Anterior cingulate cortex (tissue), 58 donors: ENCODE measurements at places on chromosomes 1 and 21.
A peak's percentile ranks its signal among the peaks of the same experiment; 100 is the strongest.

- DNase-seq: no peak
Observed at GRCh38 chr1:171167785-171168184, 17.3 kb upstream of the FMO2 start.

DNA sequence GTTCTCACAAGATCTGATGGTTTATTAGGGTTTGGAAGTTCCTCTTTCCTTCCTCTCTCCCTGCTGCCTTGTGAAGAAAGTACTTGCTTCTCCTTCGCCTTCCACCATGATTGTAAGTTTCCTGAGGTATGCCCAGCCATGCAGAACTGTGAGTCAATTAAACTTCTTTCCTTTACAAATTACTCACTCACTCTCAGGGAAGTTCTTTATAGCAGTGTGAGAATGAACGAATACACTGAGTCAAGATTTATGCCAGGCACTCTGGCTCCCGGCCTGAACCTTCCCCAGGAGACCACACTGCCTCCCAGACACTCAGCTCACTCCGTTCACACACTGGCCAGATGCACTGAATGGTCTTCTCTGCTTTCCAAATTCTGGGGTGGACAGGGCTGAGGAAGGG, 308.3 kb upstream of the AJAP1 start:
- DNase-seq: no peak

DNA sequence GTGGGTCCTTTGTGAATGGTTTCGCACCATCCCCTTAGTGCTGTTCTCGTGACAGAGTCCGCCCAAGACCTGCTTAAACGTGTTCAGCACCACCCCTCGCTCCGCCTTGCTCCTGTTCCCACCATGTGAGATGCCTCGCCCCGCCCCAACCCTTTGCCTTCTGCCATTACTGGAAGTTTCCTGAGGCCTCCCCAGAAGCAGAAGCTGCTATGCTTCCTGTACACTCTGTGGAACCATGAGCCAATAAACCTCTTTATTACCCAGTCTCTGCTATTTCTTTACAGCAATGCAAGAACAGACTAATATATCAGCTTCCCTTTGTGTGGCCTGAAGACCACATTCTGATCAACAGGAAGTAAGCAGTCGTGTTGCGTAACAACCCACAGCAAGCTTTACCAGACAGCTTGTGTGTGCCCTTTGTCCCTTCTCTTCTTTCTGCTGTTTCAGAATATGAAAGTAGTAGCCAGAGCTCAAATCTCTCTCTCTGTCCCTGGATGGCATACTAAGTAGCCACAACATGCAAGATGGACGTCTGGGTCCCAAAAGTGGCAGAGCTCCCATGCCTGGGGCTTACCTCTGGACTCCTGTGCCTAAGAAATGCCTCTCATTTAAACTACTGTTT, 14.1 kb downstream of the HENMT1 start:
- DNase-seq: peak; percentile 46

DNA sequence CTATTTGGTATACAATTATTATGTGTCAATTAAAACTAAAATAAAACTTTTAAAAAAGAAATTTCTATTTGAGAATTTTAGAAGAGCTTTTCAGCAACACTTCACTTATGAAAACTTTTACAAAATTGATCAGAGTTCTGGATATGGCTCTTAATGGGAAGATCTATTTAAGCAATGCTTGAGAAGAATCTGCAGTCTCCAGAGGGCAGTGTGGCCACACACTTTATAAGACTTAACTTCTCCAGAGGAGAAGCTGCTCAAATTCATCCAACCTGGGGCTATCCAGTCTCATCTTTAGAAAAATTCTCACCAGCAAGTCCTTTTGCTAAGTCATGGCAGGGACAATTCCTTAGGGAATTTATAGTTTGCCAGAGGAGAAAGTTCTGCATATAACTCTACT, 25.2 kb upstream of the AGO1 start:
- no peak for DNase-seq

GRCh38 chr21:32559006-32559610, 26.2 kb downstream of the TCP10L start:
- DNase-seq: no peak

GRCh38 chr1:210250665-210250997, 18.0 kb downstream of the SERTAD4 start:
- DNase-seq: peak; percentile 48

- DNase-seq: no peak
Observed at GRCh38 chr1:32871364-32872191, 866 bp upstream of the FNDC5 start.

DNA sequence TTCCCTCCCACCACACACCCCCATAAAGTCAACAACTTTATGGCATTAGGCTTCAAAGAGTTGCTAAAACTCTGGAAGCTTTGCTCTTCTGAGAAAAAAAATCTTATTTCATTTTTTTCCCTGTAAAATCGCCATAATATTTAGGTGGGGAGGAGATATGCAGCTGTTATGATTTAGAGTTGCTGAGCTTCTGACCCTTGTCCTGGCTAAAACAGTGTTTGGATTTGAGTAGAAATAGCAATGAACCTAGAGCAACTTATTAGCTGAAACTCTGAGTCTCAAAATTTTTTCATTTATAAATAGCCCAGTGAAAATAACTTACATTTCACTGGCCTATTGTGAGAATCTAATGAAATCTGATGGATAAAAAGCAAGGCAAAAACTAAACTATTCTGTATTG, 482.8 kb upstream of the NFIA start:
- DNase-seq: no peak

- no peak for DNase-seq
Observed at GRCh38 chr1:79797487-79797886, 791.0 kb upstream of the ADGRL4 start.

DNA sequence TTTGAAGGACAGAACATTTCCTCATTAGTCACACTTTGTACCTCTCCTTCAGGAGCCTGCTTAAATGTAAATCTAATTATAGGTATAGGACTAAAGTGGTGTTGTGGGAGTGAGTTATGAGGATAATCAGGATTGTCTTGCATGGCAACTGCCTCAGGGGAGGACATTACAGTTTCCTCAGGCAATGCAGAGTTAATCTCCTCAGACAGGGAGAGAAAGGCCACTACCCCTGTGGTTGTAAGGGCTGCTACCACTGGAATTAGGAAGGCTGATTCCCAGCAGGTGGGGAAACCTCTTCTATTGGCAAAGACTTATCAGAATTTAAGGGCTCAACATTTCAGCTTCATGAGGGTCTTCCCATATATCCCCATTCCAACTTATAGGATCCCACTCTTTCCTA, 286.8 kb upstream of the PBX1 start:
- no peak for DNase-seq

DNA sequence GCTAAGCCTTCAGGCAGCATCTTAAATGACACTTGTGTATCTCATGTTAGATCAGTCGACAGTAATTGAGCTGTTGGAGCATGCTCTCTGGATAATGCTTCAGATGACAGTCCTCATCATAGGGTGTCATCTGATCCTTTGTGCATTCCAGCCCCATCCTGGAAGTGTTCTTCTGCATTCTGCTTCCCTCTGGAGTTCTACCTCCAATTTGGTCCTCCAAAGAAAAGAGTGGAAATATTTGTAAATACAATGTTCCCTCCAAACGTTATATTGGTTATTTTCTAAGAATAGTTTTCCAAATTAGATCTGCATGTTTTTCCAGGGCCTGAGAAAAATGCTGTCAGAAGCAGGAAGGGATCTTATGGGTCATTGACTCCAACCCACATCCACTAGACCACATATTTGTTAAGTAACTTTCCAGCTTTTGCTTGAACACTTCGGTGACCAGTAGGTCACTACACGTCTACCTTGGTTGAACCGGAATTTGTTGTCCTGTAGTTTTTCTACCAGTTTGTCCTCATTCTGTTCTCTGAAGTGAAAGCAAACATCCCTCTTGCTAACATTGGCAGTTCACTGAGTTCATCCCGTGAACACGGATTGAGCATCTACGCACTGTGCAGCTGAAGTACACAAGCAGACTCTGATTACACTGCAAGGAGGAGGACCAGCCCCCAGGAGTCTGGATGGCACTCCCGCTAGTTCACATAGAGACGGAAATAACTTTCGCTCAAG, 136.0 kb downstream of the TLR5 start:
- no peak for DNase-seq

DNA sequence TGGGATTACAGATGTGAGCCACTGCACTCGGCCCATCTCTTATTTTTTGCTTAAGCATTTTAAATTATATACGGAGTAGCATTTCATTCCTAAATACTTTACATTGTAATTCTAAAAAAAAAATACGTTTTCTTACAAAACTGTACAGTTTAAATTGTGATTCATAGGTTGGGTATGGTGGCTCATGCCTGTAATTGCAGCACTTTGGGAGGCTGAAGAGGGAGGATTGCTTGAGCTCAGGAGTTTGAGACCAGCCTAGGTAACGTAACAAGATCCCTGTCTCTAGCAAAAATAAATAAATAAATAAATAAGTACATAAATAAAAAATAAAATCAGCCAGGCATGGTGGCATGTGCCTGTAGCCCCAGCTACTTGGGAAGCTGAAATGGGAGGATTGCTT, 24.6 kb downstream of the TBCE start:
- DNase-seq: no peak

DNA sequence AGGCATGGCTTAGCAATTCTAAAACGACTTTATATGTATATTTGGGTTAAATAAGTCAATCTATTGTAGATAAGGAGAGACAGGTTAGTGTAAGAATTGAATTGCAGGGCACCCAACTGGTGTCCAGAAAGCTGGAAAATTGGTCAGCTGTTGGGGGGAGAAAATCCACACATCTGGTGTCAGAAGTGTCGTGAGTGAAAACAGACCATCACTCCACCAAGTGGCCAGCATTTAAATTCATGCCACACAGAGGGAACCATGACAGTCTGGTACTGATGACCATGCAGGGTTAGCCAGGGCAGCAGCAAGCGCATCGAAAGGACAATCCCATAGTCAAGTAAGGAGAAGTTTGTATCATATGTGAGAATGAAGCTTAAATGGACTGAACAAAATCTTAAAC, 11.7 kb downstream of the LAX1 start:
- no peak for DNase-seq

DNA sequence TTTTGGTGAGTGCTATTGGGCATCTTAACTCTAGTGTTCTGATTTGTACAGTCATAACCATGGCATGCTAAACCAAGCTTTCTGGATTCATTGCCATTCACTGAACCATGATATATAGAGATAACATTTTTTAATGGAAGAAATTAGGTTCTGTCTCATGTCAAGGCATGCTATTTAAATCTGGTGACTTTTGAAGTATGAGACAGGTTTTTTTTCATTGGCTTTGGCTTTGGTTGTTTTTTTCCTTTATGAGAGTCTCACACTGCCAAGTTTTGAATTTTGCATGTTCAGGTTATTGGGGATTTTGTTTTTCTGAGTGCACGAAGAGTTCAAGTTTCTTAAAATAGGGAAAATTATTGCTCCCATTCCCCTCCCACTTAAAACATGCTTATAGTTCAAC, 141.3 kb upstream of the ADAMTS5 start:
- no peak for DNase-seq

DNA sequence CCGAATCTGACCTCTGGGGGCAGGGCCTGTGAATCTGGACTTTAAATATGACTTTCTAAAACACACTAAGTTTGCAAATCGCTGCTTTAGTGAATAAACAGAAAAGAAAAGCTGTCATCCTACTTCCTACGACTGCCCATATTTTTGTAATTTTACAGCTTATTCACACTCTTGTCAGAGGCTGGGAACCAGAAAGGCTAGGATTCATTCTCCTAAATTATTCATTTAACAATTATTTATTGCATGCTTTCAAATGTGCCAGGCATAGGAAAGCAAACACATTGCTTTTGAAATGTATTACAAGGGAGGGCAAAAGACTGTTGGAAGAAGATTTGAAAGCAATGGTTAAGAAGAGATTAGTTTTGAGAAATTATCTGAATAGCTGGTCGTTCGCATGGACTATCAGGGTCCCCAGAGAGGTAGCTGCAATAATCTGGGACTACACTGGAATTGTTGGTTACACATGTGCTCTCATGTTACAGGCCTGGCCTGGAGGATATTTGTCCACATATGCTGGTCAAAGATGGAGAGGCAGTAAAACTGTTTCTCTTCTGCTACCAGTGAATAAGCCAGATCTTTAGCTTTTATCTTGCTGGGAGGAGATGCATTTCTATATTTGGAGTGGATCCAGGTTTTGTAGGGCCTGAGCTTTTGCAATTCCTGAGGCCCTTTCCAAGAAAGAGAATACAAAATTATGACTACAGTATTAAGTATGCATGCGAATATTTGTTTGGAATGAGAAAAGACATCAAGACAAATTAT, 29.6 kb upstream of the SFPQ start:
- no peak for DNase-seq

GRCh38 chr1:63977466-63977865, 203.6 kb downstream of the ROR1 start:
- no peak for DNase-seq

GRCh38 chr1:12615865-12616708, 1.9 kb downstream of the DHRS3 start:
- DNase-seq: no peak

GRCh38 chr1:6007318-6008083, 15.3 kb upstream of the NPHP4 start:
- DNase-seq: no peak

DNA sequence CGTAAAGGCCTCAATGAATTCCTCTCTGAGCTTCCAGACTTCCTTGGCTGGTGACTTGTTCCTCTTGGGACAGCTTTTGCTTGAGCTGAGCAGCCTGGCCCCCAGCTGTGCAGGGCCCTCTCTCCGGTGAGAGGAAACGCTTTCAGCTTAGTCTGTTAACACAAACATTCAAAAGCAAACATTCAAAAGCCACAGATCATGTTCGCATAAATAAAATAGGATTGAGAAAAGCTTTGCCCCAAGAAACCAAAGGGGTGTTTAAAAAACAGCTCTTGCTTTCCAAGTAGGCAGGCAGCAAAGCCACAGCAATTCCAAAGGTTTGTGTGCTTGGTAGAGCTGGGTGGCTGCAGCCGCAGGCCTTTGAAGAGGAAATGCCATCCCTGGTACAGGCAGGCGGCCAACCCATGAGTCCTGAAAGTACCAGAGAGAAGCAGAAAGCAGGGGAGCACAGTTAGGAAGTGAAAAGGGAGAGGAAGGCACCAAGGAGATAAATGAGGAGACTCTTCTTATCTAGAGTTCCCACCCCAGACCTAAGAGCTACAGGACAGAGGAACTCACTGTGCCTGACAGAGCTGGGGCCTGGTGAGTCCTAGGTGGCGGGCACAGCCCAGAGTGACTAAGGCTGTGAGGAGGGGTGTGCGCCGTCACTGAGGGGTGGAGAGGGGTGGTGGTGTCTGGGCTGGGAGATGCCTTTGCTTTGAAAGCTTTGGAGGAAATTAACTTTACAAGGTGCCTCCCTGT, 48.4 kb downstream of the CCN1 start:
- DNase-seq: no peak

DNA sequence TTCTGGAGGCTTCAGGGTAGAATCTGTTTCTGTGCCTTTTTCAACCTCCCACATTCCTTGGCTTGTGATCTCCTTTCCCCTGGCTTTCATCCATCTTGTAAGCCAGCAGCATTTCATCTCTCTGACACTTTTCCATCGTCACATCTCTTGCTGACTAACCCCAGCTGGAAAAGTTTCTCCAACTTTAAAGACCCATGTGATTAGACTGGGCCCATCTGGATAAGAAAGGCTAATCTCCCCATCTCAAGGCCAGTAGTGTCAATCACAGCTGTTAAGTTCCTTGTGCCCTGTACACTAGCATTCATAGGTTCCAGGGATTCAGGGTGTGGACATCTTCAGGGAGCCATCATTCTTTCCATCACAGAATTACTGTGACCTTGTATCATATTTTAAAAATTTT, 452.1 kb downstream of the TTLL7 start:
- no peak for DNase-seq
